T-helper 2 cell treated with Interferon-gamma antibody and Interleukin-4, amounts not matched to agents 5 μg/mL and 100 μg/mL, for 36 hours (primary cell): ENCODE measurements at places on chromosomes 12 and 14.

GRCh38 chr14:20516921-20517320 is 11.6 kb downstream of the RNASE10 start:
- no peak for DNase-seq

GRCh38 chr12:19894050-19894449 is 454.8 kb downstream of the AEBP2 start:
- DNase-seq, result no peak

GRCh38 chr14:103158688-103159087 is 35.4 kb downstream of the TNFAIP2 start:
- no peak for DNase-seq

DNA sequence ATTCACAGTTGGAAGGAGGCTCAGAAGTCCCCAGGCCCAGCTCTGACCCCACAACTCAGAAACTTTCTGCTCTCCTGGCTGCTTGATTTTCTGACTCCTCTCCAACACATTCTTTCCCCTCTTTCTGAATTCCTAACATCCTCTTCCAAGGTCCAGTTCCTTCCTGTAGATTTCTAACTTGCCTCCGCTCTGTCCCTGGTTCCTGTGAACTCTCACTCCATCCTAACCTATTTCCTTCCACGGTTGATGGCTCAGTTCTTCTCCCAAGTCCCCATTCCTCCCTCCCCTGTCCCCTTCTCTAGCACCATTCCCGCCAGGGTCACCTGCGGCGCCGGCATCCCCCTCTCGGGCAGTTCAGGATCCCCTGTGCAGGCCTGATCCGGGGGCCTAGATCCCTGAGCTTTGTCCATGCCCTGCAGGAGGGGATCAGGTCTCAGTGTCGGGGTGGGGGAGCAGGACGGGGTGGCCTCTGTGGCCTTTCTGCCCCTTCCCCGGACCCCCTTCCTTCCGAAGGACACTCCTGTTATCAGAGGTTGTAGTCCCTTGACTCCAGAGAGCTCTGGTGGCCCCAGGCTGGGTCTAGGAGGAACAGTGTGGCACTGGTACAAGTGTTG is 6.0 kb upstream of the SLC22A17 start:
- DNase-seq, result no peak

DNA sequence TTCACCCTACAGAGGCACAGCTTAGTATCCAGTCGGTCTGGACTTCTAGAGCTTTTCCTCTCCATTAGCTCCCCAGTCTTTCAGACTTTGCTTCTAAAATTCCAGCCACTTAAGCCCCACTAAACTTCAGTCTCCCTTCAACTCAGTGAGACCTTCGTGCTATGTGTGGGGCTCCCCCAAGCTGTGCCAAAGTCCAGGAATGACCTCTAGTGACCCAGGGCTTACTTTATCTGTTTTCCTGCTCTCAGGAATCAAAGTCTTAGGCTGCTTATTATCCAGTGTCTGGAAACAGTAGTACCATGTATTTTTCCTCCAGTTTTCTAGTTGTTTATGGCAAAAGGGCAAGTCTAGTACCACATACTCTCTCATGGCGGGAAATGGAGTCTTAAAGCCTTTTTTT is 77.8 kb downstream of the IFT43 start:
- DNase-seq, result no peak

DNA sequence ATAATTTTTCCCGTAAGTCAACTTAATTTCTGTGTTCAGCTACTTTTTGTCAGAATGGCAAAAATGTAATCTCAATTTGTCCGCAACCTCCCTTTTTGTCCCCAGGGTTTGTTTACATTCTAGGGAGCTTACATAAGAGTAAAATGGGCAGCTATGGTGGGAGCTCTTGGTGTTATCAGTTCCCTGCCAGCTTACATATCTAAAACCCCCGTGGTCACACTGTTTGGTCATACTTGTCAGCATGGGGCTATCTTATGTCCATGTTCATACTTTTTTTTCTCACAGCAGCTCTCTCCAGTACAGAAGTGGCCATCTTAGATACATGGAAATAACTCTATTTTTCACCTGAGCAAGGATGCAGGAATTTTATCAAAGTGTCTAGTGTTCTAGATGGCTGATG is 16.7 kb downstream of the SLCO1C1 start:
- DNase-seq, result no peak

DNA sequence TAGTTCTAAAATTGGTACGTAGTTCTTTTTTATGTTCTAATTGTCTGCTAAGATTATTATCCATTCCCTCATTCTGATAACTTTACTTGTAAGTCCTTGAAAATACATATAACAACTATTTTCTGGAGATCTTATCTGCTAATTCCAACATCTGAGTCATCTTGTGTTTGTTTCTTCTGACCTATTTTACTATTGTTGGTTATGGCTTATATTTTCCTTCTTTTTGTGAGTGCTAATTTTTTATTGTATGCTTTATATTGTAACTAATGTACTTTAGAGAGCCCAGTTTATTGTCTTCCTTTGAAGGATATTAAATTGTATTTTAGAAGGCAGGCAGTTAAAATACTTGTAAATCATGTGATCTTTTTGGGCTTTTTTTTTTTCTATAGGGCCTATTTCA is 149.3 kb upstream of the LRFN5 start:
- DNase-seq, result no peak

DNA sequence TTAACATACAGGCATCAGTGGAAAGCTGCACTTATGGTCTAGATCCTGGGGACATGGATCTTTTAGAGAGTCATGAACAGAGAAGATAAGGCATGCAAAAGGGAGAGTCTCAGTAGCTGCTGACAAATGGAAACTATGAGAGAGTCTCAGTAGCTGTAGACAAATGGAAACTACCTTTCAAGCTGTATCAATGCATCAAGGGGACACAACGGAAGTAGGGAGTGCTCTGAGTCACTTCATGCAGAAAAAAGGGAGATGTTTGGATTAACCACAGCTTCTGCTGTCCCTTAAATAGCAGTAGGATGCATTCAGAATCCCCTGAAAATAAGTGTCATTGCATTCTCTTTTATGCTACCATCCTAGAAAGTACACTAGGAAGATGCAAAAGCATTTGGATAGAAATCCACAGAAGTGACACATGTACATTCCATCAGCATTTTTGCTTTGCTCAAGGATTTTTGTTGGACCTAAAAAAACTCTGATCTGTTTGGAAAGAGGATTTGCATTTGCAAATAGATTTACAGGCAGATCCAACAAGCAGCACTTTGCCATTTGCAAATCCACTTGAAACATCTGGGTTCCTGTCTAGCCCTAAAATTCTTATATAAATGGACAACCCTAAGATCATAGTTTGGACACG is 227.5 kb upstream of the LMO3 start:
- DNase-seq, result no peak

GRCh38 chr14:86055512-86056075 is 525.6 kb downstream of the FLRT2 start:
- DNase-seq, result no peak

- DNase-seq, result no peak
Observed at GRCh38 chr14:101201535-101202151, 298.1 kb upstream of the RTL1 start.

DNA sequence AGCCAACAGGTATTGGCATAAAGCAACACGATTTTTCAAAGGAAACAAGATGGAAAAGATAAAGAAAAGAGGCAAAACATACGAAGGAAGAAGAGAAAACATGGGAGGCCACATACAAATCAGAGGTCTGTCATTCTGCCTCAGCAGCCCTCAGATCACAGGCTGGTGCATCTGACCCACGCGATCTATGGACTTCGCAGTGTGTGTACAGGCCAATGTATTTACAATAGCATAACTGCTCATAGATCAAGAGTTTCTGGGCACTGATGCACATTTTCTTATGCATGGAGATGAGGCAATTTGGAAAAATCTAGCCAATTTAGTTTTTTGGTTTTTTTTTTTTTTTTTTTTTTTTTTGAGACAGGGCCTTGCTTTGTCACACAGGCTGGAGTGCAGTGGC is 245.4 kb downstream of the DUSP6 start:
- DNase-seq, result no peak
